OCI-M1 (cell line): ENCODE measurements at places on chromosomes 4 and X.

DNA sequence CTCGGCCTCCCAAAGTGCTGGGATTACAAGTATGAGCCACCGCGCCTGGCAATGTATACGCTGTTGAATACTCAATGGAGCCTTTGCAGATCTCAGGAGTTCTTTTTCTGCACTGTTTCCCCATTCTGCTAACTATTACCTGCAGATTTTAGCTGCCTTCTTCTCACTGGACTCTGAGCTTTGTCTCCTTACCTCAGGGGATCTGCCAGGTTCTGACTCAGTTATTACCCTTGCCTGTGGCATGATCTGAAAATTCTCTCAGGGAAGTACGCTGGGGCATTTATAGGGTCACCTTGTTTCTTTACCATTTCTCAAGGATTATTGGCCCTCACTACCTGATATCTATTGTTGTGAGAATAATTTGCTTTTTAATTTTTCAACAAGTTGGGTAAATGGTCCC is 56.6 kb upstream of the MAGED1 start:
- DNase-seq = no peak

GRCh38 chrX:110924871-110925270 is 129.3 kb upstream of the CHRDL1 start:
- no peak for DNase-seq

- DNase-seq = no peak
These were observed 163.6 kb upstream of the FAT1 start for GRCh38 chr4:186887291-186887700.

DNA sequence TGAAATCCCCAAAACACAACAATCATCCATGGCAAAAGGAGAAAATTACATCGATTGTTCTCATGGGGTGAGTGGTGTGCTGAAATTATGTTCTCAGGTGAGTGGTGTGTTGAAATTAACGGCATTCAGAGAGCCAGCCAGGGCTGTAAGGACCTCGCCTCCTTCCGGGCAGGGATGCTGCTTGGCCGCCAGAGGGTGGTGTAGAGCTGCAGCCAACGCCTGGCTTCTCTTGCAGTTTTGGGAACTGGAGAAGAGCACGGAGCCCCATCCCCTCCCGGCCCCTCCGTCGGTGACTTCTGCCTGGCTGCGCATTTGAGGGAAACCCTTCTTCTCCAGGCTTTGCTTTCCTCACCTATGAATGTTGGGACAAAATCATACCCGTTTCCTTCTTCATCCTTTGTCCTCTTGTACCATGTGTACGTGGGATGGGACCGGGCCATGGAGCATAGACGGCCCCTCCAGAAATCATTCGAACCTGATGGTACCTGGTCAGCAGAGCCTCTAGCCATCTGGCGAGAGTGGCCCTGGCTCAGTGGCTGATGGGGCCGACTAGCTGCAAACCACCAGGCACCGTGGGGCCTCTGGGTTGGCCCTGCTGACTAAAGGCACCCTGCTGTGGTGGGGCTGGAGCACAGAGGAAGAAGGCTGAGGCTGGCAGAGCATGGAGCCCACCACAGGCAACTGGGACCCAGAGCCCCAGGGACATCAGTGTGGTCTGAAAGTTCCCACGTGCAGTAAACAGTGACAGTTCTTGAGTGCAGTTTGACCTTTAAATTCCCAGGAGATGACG is 28.4 kb downstream of the TRMT44 start:
- DNase-seq = peak; percentile 65

GRCh38 chr4:104492183-104492771 is 2.4 kb downstream of the CXXC4 start:
- peak; percentile 56 for DNase-seq
